ENCODE measurements at places on chromosomes 11 and 22.

GRCh38 chr11:16795146-16795545 is 56.7 kb downstream of the C11orf58 start:
- DNase-seq = no peak
- no peaks in the 10 kb centered on the region for H3K36me3 ChIP-seq
- H3K27me3 ChIP-seq = no peaks in the 10 kb centered on the region
- H3K4me3 ChIP-seq = no peak overlapping the region
- H3K4me1 ChIP-seq = peaks cover 9% of the 10 kb centered on the region
- no peak overlapping the region for H3K27ac ChIP-seq

- H3K4me3 ChIP-seq = peak overlapping the region; percentile 40
- H3K4me1 ChIP-seq = no peaks in the 10 kb centered on the region
- no peaks in the 10 kb centered on the region for H3K36me3 ChIP-seq
- H3K27ac ChIP-seq = peak overlapping the region; percentile 79
- no peaks in the 10 kb centered on the region for H3K27me3 ChIP-seq
- no peak for DNase-seq
Measured at GRCh38 chr11:65927904-65928397, 8.7 kb downstream of the DRAP1 start.

GRCh38 chr11:75565221-75565814 is 3.3 kb downstream of the SERPINH1 start:
- H3K4me1 ChIP-seq = peaks cover 95% of the 10 kb centered on the region
- peaks cover 44% of the 10 kb centered on the region for H3K36me3 ChIP-seq
- DNase-seq = no peak
- no peaks in the 10 kb centered on the region for H3K27me3 ChIP-seq
- peak overlapping the region; percentile 99 for H3K27ac ChIP-seq

GRCh38 chr11:109522116-109522755 is 100.2 kb downstream of the C11orf87 start:
- H3K4me3 ChIP-seq = no peak overlapping the region
- no peak for DNase-seq
- no peaks in the 10 kb centered on the region for H3K4me1 ChIP-seq
- H3K27me3 ChIP-seq = no peaks in the 10 kb centered on the region
- no peaks in the 10 kb centered on the region for H3K36me3 ChIP-seq
- no peak overlapping the region for H3K27ac ChIP-seq

DNA sequence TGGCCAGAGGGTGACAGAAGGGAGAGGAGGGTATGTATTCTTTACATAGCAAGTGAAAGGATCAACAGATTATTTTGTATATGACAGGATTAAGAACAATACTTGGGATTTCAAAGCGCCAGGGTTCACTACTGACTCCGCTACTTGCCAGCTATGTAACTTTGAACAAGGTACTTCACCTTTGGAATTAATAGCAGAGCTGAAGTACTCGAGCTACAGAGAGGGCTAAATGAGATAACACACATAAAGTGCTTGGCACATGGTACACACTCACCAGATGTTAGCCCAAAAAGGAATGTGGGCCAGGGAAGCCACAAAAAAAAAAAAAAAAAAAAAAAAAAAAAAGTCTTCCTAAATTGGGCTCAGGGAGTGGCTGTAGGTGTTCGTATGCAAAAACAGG is 408.4 kb downstream of the BUD13 start:
- H3K4me1 ChIP-seq = no peaks in the 10 kb centered on the region
- no peak overlapping the region for H3K4me3 ChIP-seq
- no peak overlapping the region for H3K27ac ChIP-seq
- no peak for DNase-seq

GRCh38 chr11:81673001-81673400 is 1060.7 kb downstream of the FAM181B start:
- H3K4me1 ChIP-seq = no peaks in the 10 kb centered on the region
- H3K4me3 ChIP-seq = no peak overlapping the region
- H3K36me3 ChIP-seq = no peaks in the 10 kb centered on the region
- H3K27ac ChIP-seq = no peak overlapping the region

DNA sequence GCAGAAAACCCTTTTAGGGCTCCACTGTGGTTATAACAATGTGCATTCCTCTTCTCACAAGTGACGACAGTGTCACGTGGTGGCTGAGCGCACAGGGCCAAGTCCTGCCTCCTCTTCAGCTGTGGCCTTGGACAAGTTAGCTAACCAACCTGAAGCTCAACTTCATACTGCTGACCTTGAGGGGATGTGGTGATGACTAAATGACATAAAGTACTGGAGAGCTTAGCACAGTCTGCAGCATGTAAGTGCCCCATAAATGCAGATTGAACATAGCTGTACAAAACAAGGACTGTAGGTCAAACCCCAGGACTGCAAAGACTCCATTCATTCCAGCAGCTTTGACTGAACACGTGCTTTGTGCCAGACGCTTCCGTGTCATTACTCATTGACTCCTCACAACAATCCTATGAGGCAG is 20.1 kb upstream of the MRGPRX2 start:
- no peak overlapping the region for H3K4me3 ChIP-seq
- peaks cover 14% of the 10 kb centered on the region for H3K4me1 ChIP-seq

GRCh38 chr11:111733611-111734088 is 32.5 kb downstream of the PPP2R1B start:
- peak overlapping the region; percentile 91 for H3K27ac ChIP-seq
- peaks cover 99% of the 10 kb centered on the region for H3K4me1 ChIP-seq
- H3K27me3 ChIP-seq = no peaks in the 10 kb centered on the region
- no peaks in the 10 kb centered on the region for H3K36me3 ChIP-seq

DNA sequence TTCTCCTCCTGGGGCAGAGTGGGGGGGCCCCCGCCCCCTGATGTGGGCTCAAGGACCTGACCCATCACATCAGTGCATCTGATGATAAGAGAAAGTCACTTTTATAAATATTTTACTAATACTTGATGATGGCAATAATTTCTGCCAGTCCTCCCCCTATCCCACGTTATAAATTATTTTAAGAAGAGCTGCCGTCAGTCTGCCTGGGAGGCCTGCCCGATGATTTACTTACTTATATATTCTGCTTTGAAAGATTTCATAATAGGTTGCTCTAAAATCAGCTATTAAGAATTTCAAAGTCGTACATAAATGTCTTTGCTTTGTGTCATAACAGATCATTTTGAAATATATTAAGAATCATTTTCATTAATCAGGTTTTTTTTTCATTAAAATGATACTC is 58.8 kb downstream of the MYO18B start:
- no peaks in the 10 kb centered on the region for H3K4me1 ChIP-seq
- H3K27ac ChIP-seq = no peak overlapping the region
- no peak for DNase-seq

DNA sequence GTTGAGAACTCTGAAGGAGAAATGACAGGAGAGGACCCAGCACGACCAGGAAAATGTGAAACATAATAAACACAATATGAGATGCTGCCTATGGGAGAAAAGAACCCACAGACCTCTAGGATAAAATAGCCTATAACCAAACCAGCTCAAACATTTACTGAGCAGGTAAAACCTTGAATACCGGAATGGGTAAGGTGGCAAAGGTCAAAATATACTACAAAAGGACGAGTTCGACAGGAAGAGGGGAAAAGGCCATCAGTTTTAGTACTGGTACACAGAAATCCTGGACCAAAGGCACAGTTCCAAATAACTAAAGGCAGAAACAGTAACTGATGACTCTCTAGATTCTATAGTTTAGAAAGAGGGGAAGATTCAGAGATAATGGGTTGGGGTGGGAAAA is 96.3 kb downstream of the AMBRA1 start:
- H3K4me3 ChIP-seq = no peak overlapping the region
- DNase-seq = no peak
- no peaks in the 10 kb centered on the region for H3K4me1 ChIP-seq
- no peaks in the 10 kb centered on the region for H3K27me3 ChIP-seq
- no peak overlapping the region for H3K27ac ChIP-seq
- H3K36me3 ChIP-seq = peaks cover 58% of the 10 kb centered on the region
